ENCODE measurements at places on chromosomes 5 and 9.

DNA sequence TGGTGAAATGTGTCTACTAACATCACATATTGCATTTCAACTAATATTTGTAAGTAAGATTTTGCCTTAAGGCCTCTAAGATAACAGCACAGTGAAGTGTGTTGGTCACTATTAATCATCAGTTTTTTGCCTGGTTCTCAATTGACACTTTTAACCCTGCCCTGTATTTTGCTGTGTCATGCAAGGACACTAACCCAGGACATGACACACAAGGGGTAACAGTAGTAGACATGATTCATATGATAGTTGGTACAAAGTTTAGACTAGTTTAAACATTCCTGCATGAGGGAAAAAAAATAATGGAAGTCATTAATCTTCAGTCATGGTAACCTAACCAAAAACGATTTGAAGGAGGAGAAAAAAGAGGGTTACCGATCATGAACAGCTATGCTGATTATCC is 207.0 kb downstream of the DEPDC1B start:
- no peak for DNase-seq

DNA sequence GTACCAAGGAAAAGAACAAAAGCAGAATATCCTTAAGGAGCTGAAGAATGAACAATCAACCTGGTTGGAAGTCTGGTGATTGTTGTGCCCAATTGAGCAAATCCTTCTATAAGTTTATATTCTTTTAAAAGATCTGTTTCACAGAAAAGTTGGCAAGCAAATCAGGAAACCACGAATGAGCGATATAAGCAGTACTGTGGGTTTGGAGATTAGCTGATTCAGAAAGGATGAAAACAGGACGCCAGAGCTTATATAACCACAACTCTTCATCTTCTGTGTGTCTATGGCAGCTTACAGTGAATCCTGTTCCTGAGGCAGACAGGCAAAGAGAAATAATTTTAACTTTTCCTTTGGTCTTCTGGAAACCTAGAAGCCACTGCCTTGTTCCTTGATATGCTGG is 61.7 kb downstream of the SLC38A9 start:
- no peak for DNase-seq

DNA sequence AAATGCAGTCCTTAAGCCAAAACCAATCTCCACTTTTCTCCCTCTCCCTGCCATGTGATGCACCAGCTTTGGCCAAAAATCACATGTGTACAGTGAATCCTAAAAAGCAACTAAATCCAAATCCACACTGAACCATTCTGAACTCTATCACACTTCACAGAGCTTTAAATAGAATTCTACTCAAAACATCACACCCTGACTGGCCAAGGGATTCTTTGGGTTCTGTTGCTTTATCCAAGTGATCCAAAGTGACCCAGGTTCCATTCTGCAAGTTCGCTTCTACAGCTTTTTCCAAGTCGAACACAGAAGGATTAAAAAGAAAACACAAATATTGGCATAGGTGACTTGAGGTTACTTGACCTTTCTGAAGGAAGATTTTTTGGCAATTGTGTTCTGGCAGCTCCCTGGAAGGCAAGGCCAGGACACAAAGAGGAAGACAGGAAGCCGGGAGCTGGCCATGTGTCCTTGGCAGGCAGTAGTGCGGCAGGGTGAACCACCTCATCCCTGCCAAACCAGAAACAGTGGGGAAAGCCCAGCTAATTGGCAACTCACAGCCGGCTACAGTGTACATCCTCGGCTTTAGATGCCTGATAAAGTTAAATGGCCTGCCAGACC is 115.0 kb downstream of the NFIB start:
- peak; percentile 65 for DNase-seq

- no peak for DNase-seq
These were observed 6.1 kb upstream of the TMEM252 start for GRCh38 chr9:68546596-68547390.

DNA sequence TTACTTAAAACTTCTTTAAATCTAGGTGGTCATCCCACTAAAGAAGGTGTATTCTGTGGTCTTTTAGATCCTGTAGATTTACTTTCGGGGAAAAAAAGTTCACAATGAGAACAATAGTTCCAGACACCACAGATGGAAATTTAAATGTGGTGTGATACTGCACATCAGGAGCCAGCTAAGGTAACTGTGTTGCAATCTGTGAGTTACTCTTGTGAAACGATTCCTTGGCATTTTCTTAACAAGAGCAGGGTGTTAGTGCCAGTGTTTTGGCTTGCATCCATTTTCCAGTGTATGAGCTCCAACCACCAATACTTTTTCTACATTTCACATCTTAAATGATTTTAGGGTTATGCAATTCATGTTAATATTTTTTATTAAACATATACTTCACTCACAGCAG is 674.5 kb downstream of the CETN3 start:
- no peak for DNase-seq

- DNase-seq, result no peak
These were observed 93.9 kb upstream of the MEF2C start for GRCh38 chr5:88976914-88977313.

- no peak for DNase-seq
These were observed 32.5 kb downstream of the ANXA1 start for GRCh38 chr9:73183917-73184861.

DNA sequence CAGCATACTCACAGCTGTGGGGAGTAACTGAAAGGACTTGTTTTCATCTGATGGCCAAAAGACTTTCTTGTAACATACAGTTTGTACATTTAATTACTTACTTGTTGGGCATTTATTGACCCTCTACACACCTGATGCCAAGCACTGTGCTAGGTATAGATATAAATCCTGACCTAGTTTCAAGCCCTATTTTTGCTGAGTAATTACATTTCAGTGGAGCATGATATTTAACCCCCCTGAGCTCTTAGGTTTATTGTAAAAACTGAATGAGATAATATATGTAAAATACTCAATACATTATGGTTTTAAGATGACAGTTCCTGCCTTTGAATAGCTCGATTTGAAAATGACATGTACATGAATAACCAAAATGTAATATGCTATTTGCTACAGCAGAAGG is 68.1 kb upstream of the SLC12A2 start:
- no peak for DNase-seq

- DNase-seq, result no peak
These were observed 32.2 kb upstream of the BRD3 start for GRCh38 chr9:134100040-134100439.

- DNase-seq, result no peak
These were observed 167.1 kb upstream of the RAI14 start for GRCh38 chr5:34488984-34489383.

DNA sequence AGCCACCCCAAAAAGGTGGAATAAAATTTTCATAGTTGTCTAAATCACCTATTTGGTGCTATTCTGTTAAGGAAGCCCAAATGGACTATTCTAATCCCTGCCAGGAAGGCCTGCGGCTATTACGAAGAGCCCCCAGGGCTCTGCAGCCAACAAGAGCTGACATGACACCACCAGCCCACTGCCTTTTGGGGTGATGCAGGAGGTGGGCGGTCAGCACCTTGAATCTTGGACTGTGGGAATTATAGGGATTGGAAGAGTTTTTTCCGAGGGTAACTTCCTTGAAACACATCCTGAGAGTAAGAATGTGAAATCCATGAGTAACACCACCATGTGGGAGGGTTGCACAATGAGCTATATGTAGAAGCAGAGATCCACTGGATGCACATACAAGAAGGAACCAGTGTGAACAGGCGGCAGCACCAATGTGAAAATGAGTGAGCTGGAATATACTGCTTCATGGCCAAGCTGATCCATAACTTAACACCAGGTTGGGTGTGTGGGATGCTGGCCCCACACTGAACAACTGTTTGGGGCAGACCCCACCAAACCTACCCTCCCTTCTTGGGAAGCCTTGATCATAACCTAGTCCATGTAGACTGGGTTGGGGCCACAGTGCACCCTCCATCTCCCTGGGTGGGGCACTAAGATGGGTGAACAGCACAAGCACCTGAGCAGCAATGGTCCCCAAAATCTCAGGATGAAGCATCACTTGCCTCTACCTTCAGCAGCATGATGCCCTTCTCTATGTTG is 239.0 kb downstream of the FSTL4 start:
- DNase-seq, result no peak

- DNase-seq, result no peak
These were observed at the start of gene PCAT7 for GRCh38 chr9:94554439-94555331. Gene PCAT7 (plus strand): TSS chr9:94555083.

GRCh38 chr5:65133477-65134110 is 348.1 kb downstream of the ADAMTS6 start:
- DNase-seq, result no peak

GRCh38 chr9:120299785-120300184 is 280.2 kb downstream of the CDK5RAP2 start:
- no peak for DNase-seq

GRCh38 chr9:115202960-115203751 is 85.2 kb upstream of the TNC start:
- no peak for DNase-seq

DNA sequence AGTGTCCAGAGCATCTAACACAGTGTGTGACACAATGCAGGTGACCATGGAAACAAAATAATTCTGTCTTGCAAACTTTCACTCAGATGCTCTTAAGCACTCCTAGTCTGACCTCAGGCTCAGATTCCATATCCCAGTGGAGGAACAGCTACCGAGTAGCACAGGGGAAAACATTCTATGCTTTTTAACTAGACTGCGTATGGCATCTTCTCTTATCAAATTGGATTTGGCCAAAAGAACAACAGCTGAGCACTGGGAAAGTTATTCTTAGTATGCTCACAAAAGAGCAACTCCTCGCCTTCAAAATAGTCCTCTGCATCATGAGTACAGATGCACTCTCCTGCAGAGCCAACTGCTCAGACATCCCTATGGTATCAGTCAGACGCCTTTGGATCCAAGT is 528.2 kb upstream of the DAP start:
- no peak for DNase-seq

DNA sequence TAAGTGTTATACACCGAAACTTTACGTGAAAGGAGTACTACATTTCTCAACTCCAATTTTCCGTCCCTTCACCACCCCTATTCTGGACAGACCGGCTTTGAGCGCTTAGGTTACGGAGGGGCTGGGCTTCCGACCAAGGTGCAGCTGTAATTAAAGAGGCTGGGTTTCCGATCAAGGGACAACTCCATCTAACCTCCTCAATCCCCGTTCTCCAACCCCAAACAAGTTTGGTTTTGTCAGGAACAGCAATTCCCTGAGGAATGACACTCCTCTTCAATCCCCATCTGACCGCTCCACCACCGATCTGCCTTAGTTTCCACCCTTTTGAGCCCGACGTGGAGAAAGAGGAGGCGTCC is 577 bp downstream of the TUT7 start:
- DNase-seq, result no peak

- DNase-seq, result no peak
These were observed 23.0 kb downstream of the CD74 start for GRCh38 chr5:150389531-150390266.

DNA sequence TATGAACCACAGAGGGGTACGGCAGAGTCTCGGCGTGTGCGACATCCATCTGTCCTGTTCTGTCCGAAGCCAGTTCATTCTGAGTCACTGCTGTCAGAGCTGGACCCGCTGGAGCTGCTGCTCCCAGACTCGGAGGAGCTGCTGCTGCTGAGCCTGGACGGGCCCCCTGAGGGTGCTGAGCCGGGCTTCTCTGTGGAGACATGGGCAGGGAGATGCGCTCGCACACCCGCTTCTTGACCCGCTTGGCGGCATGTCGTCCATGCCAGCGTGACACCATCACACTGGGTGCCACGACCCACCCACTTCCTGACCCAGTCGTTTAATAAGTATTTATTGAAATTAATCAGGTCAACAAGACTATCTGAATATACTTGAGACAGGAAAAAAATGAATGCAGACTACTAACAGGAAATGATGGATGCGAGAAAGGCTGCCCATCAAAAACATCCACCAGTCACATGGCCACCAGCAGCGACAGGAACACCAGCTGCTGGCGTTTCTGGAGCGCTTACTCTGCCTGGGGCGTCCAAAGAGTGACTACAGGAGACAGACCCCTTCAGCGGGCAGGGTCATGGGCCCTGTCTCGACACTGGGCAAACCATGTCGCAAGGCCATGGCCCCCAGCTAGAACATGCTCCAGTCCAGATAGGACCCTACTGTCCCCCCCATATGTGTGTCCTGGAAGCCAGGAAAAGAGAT is 8.4 kb downstream of the BRD3OS start:
- DNase-seq, result no peak

DNA sequence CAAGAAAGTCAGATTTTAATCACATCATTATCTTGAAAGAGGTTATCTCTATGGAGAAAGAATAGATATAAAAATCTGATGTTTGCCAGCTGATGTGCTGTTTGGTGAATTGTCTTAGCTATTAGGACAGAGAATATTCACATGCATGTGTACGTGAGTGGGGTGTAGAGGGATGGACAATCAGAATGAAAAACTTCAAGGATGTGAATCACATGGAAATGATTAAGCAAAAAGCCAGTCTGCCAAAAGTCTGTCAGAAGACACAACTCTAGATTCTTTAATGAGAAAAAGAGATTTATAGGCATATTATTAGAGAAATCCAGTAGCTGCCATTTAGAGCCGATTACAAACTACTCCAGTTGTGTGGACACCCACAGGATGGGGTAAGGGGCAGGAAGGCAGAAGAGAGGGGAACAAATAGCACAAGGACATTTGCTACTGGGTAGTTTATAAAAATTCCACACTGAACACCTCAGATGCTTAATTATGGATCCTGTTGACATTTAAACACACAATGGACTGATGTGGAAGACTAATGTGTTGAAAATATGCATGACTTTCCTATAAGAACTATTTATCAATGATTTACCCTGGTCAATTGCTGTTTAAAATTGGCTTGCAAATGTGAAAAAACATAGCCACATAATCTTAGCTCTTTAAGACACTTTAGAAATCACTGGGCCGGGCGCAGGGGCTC is 127.4 kb downstream of the PTTG1 start:
- no peak for DNase-seq

- no peak for DNase-seq
These were observed 123.2 kb upstream of the VCAN start for GRCh38 chr5:83348281-83348780.

- DNase-seq, result no peak
These were observed 533.9 kb upstream of the NUDT12 start for GRCh38 chr5:104096451-104096850.

DNA sequence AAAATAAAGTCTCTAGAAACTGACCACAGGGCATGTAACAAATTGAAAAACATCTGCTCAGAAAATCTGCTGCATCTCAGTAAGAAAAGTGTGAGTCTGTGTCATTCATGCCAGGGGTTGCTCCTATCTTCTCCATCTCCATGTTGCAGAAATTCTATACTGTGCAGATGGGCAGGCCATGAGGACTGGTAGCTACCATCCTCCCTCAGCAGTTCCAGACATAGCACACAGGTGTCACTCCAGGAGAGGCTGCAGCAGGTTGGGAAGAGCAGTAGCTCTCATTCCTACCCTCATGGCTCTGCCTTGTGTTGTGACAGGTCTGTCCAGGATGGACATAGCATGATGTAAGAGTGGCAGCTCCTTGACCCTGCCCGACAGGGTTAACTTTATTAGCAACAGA is 173.4 kb downstream of the NDUFS4 start:
- no peak for DNase-seq

DNA sequence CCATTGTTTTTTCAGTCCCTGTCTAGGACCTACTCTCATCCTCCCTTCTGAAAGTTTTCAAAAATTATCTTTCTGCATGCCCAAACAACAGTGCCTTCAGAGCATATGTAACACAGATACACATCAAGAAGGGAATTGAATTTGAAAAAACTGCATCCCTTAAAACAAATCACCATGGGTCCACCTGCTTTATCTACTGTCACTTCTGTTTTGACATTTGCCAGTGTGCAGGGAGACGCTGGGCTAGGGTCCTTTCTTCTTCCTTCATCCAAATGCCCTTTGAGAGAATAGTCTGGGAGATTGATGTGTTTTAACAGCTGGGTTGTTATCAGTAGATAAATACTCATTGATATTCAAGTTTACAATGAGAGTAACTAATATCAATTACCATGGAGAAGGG is 1630.1 kb downstream of the MAT2B start:
- DNase-seq, result no peak
